ENCODE measurements at places on chromosomes 3 and 15.

- no peak for DNase-seq
These were observed 20.3 kb downstream of the IL12A start for GRCh38 chr3:160008961-160009360.

GRCh38 chr3:143814443-143814889, 33.8 kb downstream of the SLC9A9 start:
- no peak for DNase-seq

GRCh38 chr3:54312156-54312899, 190.0 kb downstream of the CACNA2D3 start:
- peak; percentile 45 for DNase-seq

- DNase-seq: no peak
These were observed 105.9 kb downstream of the OTOL1 start for GRCh38 chr3:161602475-161602874.

DNA sequence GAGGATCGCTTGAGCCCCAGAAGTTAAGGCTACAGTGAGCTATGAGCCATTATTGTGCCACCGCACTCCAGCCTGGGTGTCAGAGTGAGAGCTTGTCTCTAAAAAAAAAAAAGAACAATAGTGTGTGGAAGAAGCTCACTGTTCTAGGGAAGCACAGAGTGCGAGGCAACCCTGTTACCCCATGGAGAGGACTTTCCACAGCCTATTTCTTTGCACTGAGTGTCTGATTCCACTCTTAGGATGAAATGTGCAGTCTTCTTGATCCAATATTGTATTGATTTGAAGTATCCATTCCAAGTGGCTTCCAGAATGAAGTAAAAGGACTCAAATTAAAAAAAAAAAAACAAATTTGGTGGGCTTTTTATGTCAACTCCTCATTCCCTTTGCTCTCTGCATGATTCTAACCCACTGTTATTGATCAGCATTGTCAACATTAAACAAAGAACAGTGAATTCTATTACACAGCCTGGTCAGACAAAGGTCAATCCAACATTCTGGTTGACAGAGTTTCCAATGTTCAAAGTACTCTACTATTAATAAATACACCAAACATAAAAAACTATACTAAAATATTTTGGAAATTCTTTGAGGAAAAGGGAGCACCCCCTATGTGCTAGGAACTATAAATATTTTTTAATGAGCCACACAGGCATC, 150.2 kb upstream of the PTPRG start:
- no peak for DNase-seq

DNA sequence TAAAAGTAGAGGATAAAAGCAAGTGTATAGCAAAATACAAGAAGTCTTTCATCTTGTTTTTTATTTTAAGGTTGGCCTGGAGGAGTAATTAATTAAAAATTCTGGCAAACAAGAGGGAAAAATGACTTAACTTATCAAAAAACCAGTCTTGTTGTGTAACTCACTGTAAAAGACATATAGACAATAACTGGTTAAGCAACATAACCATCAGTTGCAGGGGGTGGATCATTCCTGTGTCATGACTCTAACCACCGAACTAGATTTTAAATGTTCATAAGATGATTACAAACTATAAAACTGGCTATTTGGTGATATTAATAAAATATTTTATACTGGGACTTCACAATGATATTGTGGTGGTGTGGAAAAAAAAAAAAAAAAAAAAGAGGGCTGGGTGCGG, 130.6 kb downstream of the STAG1 start:
- DNase-seq: no peak

DNA sequence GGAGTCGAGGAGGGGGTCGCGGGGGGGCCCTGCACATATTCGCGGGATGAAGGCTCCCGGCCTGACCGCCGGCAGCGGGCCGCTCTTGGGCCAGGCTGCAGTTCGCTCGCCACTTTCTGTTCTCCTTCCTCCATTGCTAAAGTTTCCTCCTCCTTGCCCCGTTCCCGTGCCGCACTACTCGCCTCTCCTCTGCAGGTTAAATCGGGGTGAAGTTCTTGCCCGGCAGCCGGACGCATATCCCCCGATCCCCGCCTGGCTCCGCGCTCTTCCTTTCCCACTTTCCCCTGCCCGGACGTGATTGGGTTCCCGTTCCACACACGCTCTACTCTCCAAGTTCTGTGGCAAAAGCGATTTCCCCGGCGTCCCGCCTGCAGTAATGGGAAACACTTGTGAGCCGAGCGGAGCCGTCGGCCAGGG, 556 bp downstream of the CRYBG3 start:
- no peak for DNase-seq

DNA sequence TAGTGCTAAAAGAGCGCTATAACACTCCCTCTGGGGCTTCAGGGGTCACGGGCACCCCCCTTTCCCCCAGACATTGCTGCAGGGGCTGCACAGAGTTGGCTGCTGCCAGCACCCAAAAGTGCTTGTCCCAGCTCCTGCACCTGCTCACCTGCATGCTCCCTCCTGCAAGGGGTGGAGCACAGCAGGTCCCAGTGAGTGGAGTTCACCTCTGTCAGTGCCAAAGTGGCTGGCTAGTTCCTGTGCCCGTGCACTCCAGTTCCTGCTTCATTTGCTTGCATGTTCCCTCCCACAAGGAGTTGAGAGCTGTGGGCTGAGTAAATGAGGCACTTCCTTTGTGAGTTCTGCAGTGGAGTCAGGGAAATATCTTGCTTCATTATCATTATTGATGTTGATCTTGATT, 476.9 kb downstream of the SQOR start:
- DNase-seq: no peak

DNA sequence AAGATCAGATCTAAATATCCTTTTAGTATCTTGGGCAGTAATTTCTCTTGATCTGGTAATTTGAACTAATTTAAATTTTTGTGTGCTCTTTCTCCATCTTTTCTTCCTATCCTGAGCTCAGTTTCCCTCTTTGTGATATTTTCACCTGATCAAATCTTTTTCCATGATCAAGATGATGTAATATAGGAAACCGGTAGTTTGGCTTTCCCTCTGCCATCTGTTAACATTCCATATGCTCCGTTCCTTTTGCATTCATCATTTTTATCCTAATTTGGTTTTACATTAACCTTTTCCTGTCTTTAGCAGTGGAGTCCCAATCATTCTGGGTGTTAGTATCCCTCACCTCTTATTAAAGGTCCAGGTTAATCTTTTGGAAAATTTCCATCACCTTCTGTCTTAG, 5.9 kb upstream of the ABHD6 start:
- no peak for DNase-seq

DNA sequence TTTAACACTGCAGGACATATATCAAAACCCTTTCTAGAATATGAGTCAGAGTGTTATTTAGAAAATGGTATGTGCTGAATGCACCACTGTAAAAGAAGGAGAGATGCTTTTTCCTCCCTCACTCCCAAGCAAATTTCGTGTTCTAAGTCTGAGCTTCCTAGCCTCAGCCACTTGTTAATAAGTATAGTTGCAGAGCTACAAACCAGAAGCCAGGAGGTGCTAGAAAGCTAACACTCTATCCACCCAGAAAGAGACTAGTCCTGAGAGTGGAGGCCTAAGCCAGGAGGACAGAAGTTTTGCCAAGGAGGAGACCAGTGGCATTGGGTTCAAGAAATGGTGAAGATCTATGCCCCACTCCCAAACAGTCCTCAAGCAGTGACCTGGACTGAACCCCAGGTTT, 40.5 kb upstream of the GYG1 start:
- DNase-seq: no peak

DNA sequence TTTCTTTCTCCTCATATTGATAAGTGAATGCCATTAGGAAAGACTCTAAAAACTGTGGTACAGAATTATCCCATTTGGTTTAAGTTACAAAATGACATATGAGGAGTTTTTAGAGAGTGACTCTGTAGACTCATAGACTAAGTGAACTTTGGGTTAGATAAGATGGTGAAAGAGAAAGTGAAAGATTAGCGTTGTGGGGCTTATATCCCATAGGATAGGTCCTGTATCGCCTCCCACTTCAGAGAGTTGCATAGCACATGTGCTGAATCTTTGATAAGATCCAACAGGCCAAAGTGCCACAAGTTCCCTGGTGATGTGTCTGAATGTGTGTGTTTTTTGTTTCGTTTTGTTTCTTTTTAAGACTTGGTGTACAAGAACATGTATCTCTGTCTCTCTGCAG, 666.9 kb downstream of the MECOM start:
- no peak for DNase-seq

GRCh38 chr3:6860954-6861624, at the start of gene GRM7:
TSS of gene GRM7 (plus strand) at chr3:6861115.
- DNase-seq: no peak

DNA sequence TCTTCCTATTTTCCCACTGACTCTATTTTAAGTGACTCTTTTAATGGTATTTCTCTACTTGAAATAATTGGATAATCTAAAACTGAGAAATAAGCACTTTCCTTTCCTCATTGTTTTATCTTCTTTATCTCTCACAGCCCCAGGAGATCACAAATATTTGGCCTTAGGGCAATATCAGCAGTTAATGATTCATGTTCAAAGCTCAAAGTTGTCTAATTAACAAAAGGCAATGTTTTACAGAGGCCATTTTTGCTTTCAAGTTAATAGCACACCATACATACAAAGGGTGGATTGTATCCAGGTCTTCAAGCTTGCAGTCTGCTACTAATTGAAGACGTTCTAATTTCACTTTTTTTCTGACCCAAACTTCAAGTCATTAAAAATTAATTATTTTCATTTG, 120.1 kb downstream of the LRRN1 start:
- DNase-seq: no peak

DNA sequence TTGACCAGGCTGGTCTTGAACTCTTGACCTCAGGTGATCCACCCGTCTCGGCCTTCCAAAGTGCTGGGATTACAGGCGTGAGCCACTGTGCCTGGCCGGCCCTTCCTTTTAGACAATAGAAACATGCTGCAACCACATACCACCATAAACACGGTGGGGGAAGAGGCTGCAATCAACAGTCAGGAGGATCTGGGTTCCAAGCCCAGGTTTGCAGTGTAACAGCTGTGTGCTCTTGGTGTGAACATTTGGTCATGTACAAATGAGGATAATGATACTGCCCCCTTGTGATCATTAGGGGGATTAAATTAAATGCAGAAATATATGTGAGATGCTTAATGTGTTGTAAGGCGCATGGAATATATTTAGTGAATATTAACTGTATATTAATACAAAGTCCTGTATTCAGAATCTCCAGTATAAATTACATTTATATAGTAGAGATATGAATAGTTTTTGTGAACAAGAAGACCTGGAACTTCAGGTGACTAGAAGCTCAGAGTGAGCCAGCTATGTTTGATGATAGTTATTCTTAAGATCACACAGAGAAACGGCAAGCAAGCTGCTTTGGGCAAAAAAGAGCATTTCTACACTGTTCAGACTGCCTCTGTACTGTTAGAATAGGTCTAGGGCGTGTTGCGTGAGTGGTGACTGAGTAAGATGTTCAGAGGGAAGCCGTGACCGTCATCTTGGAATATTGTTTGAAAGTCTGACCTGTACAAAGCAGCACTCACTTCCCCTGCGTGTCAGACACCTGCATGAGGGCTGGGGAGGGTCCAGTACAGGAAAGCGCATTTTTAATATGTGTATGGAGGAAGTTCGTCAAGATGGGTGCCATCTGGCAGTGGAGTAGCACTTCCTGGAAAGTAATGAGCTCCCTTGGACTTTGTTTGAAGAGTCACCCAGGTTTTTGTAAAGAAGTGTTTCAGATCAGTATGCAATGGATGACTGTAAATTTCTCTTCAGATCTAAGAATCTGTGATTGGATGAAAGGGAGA, 125.8 kb downstream of the PGPEP1L start:
- DNase-seq: no peak

DNA sequence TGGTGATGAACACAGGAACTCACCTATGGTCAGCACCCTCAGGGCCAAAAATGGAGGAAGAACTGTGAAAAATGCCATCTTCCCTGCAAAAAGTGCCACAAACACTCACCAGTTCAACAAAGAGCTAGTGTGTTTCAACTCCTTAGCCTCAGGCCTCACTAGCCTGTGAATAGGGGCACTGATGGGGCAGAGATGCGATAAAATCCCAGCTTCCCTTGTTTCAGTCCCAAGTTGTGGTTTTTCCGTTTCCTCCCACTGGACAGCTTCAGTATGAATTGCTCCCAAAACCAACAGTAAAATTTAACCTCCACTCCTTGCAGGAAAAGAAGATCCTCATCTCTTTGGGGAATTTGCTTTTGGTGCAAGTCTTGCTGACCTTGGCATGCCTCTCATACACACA, 117.4 kb upstream of the ADAMTS9 start:
- DNase-seq: no peak

GRCh38 chr3:149333176-149333859, at the start of gene TM4SF18:
TSS of gene TM4SF18 (minus strand) at chr3:149333636. CDS start at chr3:149333382, 254 bp downstream.
- DNase-seq: no peak

DNA sequence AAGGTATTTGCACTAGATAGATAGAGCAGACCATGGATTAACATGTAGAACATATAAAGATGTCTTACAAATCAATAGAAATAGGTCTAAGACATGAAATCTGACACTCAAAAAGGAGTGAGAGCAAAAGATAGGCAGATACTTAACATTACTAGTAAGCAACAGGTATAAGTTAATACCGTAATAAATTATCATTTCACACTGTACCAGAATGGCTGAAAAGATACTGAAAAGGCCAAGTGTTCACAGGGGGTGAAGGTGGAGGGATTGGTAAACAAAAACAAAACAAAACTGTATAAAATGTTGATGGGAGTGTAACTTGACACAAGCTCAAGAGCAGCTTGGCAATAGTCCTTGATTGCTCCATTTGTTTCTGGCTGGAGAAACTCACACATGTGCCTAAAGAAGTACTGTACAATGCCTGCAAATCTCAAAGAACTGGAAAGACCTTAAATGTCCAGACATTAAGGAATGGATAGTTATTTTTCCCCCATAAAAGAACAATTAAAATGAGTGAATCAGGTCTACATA, 3.5 kb downstream of the NSMCE3 start:
- no peak for DNase-seq

- DNase-seq: no peak
These were observed 889.1 kb downstream of the NAALADL2 start for GRCh38 chr3:175748087-175748730.

DNA sequence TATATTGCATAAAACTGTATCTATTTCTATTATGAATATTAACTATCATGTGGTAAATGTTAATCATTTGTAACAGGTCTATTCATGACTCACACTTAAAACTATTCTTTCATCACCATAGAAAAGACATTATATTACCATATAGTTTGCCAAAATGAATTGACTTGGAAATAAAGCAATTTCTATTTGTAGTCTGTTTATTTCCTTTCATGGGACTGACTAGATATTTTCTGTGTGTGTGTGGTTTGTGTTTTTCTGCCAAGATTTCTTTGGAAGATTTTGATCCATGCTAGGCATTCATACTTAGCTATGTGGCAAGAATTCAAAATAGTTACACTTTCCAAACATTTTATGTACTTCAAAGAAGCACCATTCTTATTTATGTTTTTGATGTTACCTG, 522.5 kb upstream of the AGTR1 start:
- DNase-seq: no peak

DNA sequence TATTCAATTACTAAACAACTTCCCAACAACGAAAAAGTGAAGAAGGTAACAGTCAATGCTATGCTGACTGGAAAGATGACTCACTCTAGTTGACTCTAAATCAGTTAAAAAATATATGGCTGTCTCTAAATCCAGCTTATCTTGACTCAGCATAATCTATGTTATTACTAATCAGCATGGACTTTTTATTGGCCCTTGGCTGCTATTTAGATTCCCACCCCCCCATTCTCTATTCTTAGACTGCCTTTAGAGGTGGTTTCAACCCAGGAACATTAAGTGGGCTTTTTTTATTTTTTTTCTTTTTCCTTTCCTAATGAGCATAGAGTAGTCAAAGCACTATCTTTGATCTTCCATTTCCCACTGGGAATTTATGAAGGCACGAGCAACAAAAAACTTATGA, 1.9 kb downstream of the PCOLCE2 start:
- DNase-seq: no peak

- DNase-seq: peak; percentile 41
These were observed 10.8 kb upstream of the VPS33B start for GRCh38 chr15:91032919-91033803.

GRCh38 chr15:80154336-80154735, 1.5 kb downstream of the FAH start:
- DNase-seq: no peak

Data from NCI-H1092 (cell line).